Activated CD8-positive, alpha-beta memory T cell treated with anti-CD3 and anti-CD28 coated beads for 1 hour (primary cell): ENCODE measurements at places on chromosomes 3 and 15.

GRCh38 chr3:146404436-146404835 lies 64.9 kb downstream of the PLSCR2 start:
- DNase-seq: no peak

DNA sequence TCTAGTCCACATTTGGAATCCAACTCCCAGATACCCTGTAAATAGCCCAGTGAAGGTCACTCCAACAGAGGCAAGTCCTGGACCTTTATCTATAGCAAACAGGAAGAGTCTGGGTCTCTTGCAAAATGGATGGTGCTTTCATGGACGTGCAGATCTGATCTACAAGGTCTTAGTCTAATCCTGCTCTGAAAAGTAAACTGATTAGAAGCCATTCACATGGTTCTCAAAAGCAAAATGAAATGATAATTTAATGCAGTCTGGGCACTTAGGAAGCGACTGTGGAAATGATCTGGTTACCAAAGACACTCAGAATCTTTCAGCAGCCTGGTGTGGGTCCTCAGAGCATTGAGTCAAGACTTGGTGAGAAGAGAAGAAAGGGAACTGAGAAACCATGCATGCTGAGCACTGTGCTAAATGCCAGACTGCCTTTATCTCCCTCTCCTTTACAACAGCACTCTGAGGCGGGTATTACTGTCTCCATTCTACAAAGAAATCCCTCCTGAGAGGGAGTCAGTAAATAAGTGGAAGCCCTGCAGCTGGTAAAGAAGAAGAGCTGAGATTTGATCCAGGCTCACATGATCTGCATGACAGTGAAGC lies 29.0 kb downstream of the AQP9 start:
- DNase-seq: no peak

DNA sequence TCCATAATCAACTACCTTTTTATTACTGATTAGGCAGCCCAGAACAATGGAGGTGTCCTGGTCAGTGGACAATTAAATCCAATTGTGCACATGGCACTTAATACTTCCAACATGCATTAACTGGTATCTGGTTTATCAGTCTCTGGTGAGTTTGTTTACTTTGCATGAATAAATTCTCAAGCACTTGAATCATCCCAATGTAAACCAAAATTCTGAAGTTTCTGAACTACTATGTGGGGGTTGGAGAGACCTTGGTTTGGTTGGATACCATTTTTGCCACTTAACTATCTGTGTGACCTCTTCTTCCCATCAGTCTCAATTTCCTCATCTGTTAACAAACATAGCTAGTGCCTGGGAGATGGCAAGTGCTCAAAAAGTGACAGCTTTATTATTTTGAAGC lies 70.5 kb upstream of the MAP4 start:
- no peak for DNase-seq

- DNase-seq: no peak
These were observed 27.5 kb upstream of the ACKR4 start for GRCh38 chr3:132569580-132569979.

DNA sequence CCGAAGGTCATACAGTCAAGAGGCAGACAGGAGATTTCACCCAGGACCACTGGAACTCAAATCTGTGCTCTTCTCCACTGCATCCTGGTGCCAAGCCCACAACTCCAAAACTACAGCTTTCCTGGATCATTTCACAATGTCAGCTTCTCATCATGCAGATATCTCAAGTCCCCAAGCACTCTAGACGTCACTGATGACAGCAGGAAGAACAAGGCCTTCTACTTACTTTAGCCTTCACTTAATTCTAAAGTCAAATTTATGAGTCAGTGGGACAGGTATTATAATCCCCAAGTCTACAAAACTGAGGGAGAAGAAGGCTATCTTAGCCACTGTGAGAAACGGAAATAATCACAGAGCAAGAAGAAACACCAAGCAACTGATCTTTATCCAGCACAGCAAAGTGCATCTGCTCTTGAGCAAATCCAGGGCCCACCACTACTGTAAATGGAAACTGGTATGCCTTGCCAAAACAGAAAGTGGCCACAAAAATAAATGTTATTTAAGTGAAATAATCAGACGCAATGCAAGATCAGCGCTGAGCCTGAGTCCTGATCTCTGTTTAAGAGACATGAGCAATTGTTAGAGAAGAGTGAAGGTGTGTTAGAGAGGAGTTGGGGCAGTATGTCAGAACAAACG lies 928 bp downstream of the RAD18 start:
- no peak for DNase-seq

DNA sequence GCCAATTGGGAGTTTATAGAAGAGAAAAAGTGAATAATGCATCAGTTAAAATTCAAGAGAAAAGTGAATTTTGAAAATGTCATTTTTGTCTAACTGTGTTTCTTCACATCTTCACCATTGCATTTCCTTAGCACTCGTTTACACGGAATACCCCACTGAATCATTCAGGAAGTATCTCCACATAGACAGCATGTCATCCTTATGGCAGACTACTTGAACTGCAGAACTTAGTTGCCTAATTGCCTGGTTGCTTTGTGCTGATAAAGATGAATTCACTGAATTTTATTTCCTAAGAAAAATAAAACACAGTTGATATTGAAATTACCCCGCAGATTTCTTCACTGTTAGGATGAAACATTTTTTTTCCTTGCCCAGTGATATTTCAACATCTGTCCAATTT lies 627.1 kb downstream of the ROBO1 start:
- no peak for DNase-seq

DNA sequence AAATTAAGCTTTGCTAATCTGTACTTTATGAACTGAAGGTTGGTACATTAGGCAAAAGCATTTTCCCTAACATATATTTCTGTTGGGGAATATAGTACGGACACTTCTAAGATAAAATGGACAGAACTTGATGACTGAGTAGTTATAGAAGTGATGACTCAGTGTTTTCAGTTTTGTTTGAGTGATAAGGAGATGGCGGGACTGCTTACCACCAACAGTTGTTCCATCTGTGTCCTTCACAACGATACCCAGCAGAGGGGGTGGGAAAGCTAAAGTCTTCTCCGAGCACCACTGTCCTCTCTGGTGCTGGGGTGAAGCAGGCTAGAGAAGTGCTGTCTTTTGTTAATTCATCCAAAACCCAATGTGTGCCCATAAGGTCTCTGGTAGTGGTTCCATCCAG lies 195.8 kb downstream of the CD47 start:
- DNase-seq: no peak

GRCh38 chr3:71791634-71792033 lies 6.7 kb upstream of the PROK2 start:
- no peak for DNase-seq

DNA sequence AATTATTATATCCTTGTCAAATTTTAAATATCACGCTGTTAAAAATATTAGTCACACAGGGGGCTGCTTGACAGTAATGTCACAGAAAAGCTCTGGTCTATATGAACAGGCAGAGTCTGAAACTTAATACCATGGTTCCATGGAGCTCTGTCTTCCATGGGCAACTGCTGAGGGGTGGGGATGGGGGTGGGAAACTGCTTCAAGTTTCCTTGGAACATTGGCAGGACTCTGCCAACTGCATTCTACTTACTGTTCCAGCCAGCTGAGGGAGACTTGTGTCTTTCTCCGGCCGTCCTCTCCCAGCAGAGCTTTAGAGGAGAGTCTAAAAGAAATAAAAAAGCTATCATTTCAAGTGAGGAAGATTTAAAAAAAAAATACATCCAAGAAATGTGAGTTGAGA lies 348.7 kb downstream of the ZIC1 start:
- DNase-seq: no peak

- no peak for DNase-seq
These were observed 43.0 kb upstream of the KY start for GRCh38 chr3:134693804-134694203.

- DNase-seq: no peak
These were observed 752.2 kb upstream of the CFAP20DC start for GRCh38 chr3:59802045-59802444.

- DNase-seq: no peak
These were observed 756.6 kb upstream of the ARPP21 start for GRCh38 chr3:34882764-34883163.

DNA sequence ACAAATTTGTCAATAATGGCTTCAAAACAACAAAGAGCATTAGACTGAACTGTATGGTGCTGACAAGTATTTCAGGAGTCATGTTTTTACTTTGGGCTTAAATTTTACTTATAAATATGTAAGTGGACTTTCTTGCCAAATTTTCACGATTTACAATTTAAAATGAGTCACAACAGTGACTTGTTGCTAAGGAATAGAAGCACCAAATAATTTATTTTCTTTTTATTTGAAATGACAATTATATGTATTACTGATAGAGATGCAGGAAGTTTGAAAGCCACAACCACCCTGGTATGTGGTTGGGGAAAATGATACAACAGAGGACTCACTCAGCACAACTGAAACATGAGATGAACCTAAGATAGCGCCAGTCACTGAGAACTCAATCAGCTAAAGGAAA lies 90.3 kb downstream of the FMN1 start:
- no peak for DNase-seq

GRCh38 chr15:93121973-93122910 lies 33.2 kb upstream of the RGMA start:
- no peak for DNase-seq

- no peak for DNase-seq
These were observed 1.9 kb downstream of the VGLL3 start for GRCh38 chr3:86989006-86989405.

GRCh38 chr3:108133858-108134554 lies 43.2 kb upstream of the CD47 start:
- DNase-seq: no peak

- no peak for DNase-seq
These were observed 1.2 kb upstream of the ITIH4 start for GRCh38 chr3:52831500-52832301.

GRCh38 chr3:155330370-155330769 lies 36.9 kb upstream of the STRIT1 start:
- no peak for DNase-seq

DNA sequence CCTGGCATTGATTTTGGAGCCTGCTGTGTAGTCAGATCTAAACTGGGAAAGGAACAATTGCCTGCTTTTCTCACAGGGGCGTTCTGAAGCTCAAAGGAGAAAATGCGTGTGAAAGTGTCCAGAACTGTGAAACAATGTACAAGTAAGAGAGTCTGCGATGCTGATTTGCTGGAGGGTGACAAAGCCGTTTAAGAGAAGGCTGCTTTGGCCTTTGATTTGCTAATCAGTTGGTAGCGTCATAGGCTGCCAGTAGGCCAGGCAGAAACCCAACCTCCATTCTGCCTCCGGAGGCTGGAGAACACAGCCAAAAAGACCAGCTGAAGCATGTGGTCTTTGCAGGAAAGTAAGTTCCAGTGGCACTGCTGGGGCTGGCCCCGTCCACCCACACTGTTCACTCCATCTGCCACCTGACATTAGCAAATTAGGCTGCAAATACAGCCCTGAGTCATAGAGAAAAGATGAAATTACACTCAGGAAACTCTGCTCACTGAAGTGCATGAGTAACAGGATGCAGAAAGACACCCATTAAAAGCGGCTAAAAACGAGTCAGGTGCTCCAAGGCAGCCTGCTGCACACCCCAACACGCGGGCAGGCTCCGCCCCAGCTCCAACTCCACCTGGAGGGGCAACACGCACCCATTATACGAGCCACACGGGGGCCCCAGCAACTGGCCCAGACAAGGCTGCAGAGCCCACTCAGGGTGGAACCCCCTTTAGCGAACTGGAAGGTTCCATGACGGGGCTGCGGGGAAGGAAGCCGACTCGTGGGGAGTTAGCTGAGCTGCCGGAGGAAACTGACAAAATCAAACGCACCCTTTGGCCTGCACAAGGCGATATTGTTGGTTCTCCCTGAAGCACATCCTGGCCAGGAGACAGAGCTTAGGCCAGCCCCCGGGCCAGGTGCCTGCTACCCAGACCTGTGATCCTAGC lies 31.6 kb downstream of the ZDHHC19 start:
- peak; percentile 81 for DNase-seq

GRCh38 chr3:49410066-49410845 lies 1.5 kb downstream of the RHOA start:
- DNase-seq: no peak

GRCh38 chr3:127123533-127123932 lies 69.4 kb upstream of the PRR23E start:
- DNase-seq: no peak

DNA sequence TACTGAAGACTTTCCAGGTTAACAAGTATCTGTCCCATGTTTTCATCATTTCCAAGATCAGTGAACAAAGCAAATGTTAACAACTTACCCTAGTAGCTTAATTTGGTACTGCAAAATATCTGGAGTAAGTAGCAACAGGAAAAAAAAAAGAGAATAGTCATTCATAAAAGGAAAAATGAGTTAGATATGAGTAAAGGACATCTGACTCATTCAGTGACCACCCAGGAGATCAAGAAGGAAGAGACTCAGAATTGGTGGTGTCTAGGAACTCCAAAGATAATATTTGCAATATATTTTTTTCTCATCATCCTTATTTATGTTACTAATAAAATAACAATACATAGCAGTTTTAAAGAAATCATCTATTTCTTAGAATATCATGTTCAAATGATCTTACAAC lies 253.8 kb upstream of the COL8A1 start:
- no peak for DNase-seq
